ENCODE measurements at places on chromosomes 13 and 19.

DNA sequence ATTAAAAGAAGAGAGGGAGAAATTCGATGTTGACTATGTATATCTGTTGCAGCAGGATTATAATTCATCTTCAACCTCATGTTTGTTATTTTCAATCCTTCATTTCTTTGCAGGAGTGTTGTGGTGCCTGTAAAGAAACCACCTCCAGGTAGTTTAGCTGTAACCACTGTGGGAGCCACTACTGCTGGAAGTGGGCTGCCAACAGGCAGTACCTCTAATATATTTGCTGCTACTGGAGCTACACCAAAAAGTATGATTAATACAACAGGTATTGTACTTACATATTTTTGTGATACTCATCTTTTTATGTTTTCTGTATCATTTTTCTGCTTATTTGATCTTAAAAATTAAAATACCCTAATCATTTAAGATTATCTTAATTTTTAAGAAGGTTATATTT is 266.5 kb downstream of the NBEA start:
- DNase-seq = no peak

- DNase-seq = no peak
Measured at GRCh38 chr13:113178070-113178895, 19.8 kb downstream of the PROZ start.

DNA sequence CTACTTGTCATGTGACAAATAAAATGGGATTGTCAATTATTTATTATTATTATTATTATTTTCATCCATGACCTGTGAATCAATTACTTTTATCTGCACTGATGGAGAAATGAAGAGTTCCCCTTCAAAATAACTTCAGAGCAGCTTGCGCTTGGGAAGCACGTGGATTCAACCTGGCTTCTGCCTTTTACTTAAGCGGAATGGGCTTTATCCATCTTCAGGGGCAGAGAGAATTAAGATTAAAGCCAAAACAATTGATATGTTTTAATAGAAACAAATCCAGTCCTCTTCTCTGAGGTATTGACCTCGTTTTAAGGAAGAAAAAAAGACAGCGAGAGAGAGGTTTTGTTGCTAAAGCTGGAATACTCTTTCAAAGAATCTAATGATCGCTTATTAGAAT is 876 bp downstream of the SACS start:
- no peak for DNase-seq

GRCh38 chr13:98779695-98780094 is 27.2 kb upstream of the SLC15A1 start:
- no peak for DNase-seq

GRCh38 chr13:107003911-107004310 is 436.0 kb upstream of the ARGLU1 start:
- no peak for DNase-seq

DNA sequence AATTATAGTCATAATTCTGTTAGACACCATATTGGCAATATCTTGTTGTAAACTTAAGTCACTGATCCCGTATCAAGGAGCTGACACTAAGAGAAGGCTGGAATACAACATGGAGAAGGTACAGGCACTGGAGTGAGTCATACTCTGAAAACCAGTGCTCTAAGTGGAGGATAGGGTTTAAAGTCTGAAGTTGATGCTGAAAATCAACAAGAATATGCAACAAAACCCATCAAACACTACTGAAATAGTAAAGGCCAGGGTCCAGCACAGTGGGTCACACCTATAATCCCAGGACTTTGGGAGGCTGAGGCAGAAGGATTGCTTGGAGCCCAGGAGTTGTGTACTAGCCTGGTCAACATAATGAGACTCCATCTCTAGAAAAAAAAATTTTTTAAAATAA is 73.2 kb upstream of the KLF5 start:
- DNase-seq = no peak

- no peak for DNase-seq
Measured at GRCh38 chr19:39557811-39558623, 18.1 kb upstream of the EID2 start.

GRCh38 chr19:34418300-34418699 is 9.9 kb upstream of the UBA2 start:
- DNase-seq = no peak

Measured in endothelial cell (in vitro differentiated cells).